ENCODE measurements at places on chromosomes 5 and 9. TPM values are rescaled to one million over a fixed set of nuclear protein-coding genes. Genes with fewer than 3 reads are reported as not detected.

DNA sequence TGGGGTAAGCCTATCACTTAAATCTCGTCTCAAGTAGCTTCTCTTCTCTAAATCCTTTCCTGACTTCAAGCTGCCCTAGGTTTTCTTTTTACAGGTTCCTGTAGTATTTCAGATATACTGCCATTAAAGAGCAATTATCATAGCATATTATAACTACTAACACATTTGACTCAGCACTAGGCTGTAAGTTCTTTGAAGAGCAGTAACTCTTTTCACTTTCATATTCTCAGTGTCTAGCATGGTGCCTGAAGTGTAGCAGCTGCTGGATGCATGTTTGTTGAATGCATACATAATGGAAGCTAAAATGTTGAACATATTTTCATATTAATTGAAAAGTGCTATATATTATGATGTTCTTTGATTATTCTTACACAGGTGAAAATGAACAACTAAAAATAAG lies 22.5 kb downstream of the CCDC152 start:
- no peak for DNase-seq

GRCh38 chr5:177421062-177421798 lies 5.2 kb upstream of the GRK6 start:
- DNase-seq = no peak

GRCh38 chr5:118862596-118862995 lies 125.8 kb downstream of the DTWD2 start:
- DNase-seq = no peak

DNA sequence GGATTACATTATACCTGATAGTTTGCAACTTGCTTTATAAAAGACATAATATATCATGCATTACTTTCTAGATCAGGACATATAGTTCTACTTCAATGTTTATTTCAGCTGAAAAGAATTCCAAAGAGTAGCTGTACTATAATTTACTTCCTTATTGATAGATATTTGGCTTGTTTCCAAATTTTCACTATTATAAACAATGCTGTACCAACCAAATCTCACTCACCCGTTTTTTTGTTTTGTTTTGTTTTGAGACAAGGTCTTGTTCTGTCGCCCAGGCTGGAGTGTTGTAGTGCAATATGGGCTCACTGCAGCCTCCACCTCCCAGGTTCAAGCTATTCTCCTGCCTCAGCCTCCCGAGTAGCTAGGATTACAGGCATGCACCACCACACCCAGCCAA lies 132.7 kb downstream of the GNAQ start:
- DNase-seq = no peak

GRCh38 chr5:67652201-67652600 lies 455.6 kb upstream of the CD180 start:
- DNase-seq = no peak

DNA sequence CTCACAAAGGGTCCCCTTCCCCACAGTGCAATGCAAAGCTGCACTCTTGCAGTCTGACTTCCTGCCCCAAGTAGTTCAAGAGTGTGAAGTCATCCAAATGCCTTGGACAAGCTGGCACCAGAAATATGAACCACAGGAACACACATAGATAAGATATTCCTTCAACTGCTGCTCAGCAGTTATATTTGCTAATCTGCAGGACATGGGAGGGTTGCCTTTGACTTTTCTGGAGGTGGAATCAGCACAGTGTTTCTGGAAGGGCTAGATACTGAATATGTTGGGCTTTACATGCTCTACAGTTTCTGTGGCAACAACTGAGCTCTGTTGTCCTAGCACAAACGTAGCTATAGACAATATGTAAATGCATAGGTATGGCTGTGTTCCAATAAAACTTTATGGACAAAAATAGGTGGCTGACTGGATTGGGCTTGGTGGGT lies 96.7 kb upstream of the PCA3 start:
- DNase-seq = no peak

DNA sequence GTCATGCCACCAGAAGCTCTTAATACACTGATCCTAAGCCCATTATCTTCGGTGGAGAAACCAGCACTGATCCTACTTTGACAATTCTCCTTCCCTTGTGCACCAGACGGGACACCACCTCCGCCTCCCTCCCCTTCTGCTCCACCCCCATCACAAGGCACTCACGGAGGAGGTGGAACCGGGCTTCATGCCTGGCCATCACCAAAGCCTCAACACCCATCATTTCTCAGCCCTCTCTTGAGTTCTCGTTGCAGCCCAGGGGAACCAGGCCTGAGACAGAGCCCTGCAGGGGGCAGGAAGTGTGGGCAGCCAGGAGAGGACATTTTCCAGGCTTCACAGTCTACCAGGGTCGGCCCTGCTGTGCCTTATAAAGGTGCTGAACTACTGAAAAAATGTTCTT lies 160.5 kb downstream of the GOLPH3 start:
- no peak for DNase-seq

DNA sequence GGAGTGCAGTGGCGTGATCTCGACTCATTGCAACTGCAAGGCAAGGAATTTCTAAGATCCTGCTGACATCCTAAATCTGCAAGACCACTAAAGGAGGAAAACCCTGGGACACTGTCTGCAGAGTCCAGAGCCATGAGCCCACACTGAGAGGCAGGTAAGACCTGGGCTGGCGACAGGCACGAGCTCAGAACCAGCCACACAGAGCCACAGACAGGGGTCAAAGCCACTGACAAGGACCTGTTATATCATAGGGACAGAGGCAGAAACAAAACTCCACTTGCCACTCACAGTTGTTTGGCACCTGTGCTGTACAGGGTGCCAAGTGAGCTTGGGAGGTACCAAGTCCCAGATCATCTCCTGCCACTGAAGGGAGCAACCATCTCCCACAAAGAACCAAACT lies 34.2 kb downstream of the IPPK start:
- no peak for DNase-seq

DNA sequence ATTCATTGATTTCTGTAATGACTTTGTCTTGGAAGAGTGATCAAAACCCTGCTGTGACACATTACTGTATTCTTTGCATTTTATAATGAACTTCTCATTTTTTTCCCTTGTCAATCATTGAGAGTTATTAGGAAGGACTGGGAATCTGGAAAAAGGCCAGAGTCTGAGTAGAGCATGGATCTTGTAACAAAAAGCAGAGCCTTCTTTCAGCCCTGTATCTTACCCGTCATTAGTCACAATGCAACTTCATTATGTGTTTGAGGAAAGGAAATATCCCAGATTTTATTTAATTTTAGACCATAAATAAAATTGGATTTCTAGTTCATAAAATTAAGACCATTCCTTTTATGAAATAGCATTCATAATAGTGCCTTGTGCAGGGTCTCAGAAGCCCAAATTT lies 131.4 kb downstream of the ARHGEF28 start:
- no peak for DNase-seq

- no peak for DNase-seq
Observed at GRCh38 chr5:91359962-91360609, 23.0 kb downstream of the ARRDC3 start.

DNA sequence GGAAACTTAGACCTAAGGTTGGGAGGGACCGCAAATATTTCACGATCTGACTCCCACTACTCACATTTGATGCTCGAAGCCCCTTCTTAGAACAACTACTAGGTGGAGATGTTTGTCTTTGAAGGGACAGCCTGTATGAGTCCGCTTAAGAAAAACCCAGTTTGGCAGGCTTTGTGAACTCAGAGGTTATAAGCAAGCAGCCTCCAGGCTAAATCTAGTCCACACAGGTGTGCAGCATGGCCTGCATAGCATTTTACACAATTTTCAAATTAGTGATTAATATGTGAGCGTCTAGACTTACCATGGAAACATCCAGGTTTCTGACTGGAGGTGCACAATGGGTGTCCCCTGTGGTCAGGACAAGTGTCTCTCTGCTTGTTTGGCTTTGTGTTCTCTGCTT lies 127.1 kb downstream of the KIF4B start:
- no peak for DNase-seq

DNA sequence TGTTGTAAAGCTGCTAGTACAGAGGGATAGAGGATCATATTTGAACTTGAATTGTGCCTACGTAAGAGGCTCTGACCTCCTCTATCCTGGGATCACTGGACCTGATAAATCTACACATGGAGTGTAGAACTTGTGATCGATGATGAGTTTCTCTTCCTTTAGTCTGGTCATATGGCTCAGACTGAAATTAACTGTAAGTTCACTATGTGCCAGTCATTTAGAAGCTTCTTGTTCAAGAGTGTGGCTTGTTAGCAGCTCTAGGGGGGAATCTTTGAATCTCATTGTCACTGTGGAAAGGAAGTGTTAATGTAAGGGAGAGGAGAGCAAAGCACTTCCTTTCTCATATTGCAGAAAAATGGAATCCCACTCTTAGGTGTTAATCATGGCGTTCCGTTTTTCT lies 12.1 kb downstream of the ZBTB34 start:
- no peak for DNase-seq

The SPINK4 gene
- not detected for polyA plus RNA-seq

The SLC45A2 gene
- polyA plus RNA-seq = 0.13 TPM

The TLX3 gene
- polyA plus RNA-seq = not detected

The MYMK gene
- not detected for polyA plus RNA-seq
